ENCODE measurements at places on chromosomes 2 and 18.

DNA sequence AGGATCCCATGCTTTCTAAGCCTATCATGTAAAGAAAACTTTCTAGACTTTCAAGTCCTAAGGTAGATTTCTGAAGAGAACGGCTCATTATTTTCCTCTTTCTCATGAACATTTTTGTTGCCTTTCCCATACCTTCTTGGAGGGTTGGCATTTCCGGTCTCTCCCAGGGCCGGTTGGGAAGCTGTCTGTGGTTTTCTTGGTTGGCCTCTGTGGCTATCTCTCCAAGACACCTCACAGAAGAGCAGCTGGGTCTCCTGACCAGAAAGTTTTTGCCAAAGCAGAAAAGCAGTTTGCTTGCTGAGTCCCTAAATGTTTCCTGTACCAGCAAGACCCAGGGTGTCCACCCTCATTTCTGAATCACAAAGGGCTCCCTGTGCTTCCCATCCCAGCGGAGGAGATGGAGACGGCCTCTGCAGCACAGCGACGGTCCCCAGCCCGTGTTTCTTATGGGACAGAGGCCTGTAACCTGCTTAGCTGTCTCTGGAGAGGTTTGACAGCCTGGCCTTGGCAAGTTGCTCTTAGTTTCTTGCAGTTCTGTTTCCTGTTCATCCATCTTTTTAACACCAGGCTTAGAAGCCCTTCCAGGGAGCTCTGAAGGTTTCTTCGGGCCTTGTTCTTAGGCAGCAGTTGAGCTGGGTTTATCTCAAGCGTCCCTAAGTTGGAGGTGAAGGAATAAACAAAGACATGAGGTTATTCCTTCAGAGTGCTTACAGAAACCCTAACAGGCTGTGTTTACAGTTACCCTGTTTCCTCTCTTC, 39.8 kb downstream of the GREB1 start:
- no peak for DNase-seq

DNA sequence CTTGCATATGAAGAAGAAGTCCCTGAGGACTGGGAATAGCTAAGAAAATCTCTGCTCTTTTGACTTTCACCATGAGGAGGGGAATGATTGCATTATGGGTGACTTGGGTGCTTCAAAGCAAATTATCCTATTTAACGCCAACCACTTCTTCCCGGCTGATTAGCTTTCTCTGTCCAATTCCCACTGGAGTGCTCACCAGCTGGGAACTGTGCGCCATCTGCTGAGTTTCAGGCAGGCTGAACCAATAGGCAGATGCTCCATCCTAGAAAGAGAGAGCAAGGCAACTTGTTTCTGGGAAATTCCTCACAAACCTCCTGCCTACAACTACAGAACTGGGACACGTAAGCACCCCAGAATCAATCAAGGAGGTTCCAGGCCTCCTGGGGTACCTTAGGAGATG, 49.4 kb downstream of the POLE4 start:
- no peak for DNase-seq

GRCh38 chr2:64262071-64262470, 117.9 kb upstream of the PELI1 start:
- DNase-seq, result no peak

DNA sequence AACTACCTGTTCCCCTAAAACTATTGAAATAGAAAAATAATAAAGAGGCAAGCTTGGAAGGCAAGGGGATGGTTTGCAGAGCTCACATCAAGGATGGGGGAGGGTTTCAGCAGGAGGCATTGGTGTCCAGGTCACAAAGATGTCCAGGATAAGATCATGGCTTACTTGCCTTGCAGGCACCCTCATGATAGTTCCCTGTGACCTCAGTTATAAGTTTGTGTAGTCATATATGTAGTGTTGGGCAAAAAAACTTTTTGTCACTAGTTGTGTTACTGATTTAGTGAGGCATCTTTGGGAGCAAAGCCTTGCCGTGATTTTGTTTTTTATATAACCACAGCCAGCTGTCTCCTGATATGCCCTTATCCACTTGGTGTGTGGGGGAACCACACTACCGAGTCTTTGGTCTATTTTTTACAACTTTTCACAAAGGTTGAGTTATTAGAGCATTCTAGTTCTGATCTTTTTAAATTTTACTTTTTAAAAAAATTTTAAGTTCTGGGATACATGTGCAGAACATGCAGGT, 53.3 kb downstream of the IL1R2 start:
- DNase-seq, result no peak

DNA sequence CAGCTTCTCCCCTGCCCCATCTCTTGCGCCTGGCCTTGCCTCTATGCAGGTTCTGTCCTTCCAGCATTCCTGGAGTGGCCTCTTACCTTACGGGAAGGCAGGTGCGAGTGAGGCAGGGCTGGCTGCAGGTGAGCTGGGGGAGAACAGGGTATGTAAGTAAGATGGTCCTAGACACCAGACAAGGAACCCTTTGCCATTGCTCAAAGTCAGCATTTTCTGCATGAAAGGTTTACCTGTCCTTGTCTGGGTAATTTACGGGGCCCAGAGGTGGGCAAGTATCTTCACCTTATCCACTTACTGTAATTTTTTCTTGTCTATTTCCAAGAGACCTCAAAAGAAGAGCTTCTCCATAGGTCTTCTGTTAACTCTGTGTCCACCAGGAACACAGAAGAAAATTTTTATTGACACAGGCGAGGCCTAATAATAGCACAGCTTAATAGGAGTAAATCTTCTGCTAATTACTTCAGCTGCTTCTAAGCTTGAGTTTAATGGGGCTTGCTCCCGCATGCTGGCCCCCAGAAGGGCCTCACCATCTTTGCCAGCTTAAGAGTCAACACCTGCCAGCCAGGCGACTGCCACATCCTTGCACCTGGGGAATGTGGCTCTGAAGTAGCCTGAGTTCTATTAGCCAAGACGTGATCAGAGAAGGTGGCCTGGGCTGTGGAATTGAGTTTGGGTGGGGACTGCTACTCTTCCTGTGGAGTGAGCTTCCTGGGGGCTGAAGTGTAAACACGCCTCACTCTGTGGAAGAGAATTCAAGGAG, 27.1 kb downstream of the PCARE start:
- DNase-seq, result no peak

- no peak for DNase-seq
These were observed 360.3 kb downstream of the IRS1 start for GRCh38 chr2:226439337-226439736.

GRCh38 chr2:199524689-199525574, 67.2 kb upstream of the SATB2 start:
- no peak for DNase-seq
